HS-5 (cell line): ENCODE measurements at places on chromosomes 1 and 21.

DNA sequence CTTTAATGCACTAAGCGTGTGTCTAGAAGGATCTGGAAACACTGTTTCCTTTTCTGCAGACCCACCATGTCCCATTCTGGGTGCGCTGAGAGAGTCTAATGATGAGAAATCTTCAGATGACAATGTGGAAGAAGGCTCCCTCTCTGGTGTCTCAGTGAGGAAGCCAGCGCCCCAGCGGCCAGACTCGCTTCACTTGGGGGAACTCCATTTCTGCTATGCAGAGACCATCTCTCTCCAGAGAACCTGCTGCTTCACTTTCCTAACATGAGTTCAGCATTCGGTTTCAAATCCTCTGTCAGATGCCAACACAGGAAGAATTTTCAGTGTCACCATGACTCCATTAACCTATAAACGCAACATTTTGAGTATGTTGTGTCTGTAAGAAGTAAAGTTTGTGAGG is 121.8 kb downstream of the SYF2 start:
- no peak for DNase-seq

- no peak for DNase-seq
Measured at GRCh38 chr1:182283746-182284544, 107.6 kb downstream of the GLUL start.

DNA sequence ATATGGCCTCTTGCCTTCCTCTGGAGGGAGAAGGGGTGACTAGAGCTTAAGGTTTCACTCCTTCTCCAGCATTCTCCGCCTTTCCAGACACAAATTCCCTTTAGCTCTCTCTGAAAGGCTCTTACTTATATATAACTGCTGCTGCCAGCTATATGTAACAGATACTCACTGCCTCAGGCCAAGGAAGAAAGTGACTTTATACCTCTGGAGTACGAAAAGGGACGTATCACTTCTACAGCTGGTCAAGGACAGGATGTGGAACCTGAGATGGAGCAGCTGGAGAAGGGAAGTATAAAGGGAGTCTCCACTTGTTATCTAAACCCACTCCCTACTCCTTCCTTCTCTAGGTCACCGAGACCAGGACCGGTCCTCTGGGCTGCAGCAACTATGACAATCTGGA is 102.4 kb downstream of the BRINP2 start:
- no peak for DNase-seq

DNA sequence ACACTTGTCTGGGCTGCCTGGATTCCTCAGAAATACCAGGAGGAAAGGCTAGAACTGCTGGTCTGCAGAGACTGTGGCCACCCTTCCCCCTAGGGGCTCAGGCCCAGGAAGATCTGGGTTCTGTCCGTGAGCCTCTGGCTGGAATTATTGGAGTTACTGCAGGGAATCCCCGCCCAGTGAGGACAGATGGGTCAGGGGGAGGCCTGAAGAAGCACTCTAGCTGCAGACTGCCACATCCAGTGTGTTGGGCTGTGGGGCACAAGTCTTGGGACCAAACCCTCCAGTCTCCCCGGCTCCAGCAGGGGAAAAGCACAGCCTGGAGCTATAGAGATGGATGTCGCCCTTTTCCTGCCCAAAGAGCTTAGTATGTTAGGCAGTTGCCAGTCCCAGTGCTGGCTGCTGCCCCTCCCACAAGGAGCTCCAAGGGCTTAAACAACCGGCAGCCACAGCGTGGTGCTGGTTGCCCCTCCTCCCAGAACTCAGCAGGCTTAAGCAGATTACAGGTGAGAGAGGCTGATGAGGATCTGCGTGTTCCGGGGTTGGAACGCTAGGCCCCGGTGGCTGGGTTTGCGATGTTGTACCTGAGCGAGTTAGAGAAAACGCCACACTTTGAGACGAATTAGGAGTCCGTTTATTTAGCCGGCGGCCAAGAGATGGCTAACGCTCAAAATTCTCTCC is 255.5 kb upstream of the LRRC7 start:
- DNase-seq, result no peak

GRCh38 chr1:41533016-41533730 is 48.7 kb upstream of the EDN2 start:
- no peak for DNase-seq

- no peak for DNase-seq
Measured at GRCh38 chr1:17066361-17067068, 12.7 kb upstream of the SDHB start.

DNA sequence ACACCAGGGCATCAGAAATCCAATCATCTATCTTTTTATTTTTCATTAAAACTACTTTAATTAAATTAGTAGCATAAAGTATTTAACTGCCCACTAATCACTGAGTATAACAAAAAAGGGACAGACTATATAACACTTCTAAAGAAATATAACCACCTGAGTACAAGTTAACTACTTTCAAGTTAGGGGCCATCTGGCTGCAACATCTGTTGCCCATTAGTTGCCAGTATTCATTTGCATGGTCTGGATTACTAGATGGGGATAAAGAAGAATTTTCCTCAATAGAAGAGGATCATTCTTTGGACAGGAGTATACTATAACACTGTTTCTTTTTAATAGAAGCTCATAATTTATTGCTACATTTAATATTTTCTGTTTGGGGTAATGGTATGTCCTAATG is 446.4 kb downstream of the AMY1C start:
- DNase-seq, result no peak

DNA sequence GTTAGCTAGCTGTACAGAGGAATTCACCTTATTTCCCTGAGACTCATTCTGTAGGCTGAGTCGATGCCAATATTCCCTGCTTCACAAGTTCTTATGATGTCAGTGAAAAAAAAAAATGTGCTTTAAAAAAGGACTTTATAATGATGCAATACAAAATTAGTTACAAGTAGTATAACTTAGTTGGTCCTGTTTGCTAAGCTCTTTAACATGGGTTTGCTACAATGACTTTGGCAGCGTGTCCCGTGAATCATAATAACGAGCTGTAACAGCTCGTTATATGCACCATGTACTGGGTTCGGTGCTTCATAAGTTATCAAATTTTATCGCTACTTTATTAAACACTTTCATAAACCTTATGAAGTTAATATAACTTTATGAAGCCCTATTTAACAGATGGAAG is 349.7 kb downstream of the LMX1A start:
- no peak for DNase-seq

DNA sequence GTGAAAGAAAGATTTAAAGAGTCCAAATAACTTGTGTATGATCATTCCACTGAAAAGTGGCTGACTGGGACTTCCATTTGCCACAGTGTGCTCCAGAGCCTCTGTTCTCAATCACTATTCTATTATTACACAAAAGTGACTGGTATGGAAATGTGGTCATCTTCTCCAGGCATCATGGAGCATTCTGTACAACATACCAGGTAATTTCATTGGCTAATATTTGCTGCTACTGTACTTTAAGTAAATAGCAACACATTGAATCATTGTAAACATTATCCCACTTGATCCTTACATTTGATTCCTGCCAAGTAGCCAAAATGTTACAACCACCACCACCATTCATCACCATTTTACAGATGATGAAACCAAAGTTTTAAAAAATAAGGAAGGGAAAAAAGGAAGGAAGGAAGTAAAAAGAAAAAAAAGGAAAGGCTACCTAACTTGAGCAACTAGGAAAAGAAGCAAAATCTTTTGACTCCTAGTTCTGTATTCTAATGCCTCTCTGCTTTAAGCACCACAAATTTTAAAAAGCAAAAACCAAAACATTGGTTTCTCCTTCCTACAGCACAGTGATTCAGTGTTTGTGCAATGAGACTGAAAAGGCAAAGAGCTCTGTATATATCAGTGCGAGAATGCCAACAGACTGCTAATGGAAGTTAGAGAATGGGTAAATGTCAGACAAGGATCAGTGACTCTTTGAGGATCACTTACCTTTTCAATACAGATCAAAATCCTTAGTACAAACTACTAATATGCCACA is 361.4 kb upstream of the PTBP2 start:
- no peak for DNase-seq

DNA sequence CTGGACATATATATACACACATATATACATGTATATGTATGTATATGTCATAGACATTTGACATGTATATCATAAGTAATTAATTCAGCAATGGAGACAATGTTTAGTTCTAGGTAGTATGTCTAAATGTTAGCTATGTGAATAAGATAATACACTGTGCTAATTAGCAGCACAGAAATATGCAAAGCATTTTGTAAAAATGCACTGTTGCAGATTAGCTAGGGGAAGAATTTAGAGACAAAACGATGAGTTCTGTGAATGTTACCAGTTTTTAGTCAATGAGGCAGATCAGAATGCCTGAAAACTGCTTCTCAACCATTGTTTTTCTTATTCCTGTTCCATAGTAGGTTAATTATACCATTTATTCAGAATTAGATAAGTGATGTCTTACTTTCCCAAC is 86.3 kb downstream of the TGFB2 start:
- no peak for DNase-seq

DNA sequence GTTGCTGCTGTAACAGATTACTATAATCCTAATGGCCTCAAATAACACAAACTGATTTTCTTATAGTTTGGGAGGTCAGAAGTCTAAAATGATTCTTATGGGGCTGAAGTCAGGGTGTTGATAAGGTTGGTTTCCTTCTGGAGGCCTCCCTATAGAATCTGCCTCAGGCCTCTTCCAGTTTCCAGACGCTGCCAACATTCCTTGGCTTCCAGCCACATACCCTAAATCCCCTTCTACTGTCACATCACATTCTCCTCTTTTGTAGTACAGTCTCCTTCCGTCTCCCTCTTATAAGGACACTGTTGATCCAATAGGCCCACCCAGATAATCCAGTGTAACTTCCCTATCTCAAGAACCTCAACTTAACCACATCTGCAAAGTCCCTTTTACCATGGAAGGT is 145.3 kb upstream of the NCAM2 start:
- DNase-seq, result no peak

DNA sequence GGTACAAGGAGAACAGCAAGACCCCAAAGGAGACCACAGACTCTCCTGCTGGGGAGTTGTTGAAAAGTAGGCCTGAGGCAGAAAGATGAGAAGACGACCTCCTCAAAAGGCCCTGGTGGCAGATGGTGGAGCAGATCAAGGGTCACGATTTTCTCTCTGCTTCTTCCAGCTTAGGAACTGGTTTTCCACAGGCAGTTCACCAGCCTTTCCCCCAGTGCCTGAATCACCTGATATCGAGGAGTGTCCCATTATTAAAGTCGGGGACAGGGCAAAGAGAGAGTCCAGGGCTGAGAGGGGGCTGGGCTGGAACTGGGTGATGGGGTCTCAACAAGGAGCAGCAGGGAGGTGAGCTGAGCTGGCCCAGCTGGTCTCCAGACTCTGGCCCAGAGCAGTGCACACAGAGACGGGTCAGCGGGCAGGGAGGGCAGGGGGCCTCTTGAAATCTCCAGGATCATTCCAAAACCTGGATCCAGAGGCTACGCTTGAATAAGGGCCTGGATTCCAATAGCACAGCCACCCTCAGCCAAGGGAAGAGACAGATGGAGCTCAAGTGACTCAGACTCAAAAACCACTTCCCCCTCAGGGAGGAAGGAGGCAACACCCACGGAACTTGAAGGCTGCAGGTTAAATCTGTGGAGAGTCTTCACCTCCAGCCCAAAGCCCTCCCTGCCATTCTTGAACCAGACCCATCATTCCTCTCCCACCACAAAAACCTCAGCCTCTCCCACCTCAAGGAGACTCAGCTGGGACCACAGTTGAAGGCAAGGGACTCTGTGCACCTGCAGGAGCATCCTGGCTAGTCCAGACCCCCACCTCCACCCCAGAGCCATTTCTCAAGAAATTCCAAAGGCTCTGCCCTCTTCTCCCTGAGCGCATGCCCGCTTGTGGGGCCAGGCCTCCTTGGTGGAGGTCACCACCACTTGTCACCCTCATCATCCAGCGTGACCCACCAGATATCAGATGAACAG is at the start of gene S100A5:
TSS of gene S100A5 (minus strand) at position 541 of the 968 bp plus-strand sequence. CDS start 743 bp downstream, outside the sequence.
- no peak for DNase-seq

- no peak for DNase-seq
Measured at GRCh38 chr1:32498751-32499150, 33.9 kb downstream of the ZBTB8B start.

GRCh38 chr1:8780405-8780804 is 37.0 kb downstream of the RERE start:
- no peak for DNase-seq

- no peak for DNase-seq
Measured at GRCh38 chr1:66341446-66342089, 192.4 kb upstream of the SGIP1 start.

- no peak for DNase-seq
Measured at GRCh38 chr21:43015906-43016540, 41.7 kb downstream of the PKNOX1 start.

- no peak for DNase-seq
Measured at GRCh38 chr1:226216056-226216455, 7.4 kb upstream of the MIXL1 start.

DNA sequence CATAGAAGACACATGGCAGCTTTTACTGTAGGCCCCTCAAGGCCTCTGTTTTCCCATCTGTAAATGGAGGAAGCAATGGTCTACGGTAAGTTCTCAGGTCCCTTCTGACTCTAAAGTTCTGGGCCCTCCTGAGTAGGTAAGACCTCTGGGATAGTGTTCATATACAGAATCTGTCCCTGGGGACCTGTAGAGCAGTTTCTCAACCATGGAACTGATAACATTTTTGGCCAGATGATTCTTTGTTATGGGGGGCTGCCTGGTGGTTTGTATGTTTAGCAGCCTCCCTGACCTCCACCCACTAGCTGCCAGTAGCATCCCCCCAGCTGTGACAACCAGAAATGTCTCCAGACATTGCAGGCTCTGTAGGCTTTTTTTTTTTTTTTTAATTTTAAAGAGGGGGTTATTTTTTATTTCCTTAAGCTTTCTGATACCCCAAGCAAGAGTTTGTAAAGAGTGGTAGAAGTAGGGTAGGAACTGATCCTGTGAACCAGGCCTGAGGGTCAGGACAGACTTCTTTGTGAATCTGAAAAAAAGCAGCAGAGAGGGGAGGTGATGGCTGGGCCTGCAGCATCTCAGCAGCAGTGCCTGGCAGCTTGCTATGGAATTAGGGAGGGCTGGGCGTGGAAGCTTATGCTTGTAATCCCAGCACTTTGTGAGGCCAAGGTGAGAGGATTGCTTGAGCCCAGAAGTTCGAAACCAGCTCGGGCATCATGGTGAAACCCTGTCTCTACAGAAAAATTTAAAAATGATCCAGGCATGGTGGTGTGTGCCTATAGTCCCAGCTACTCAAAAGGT is 20.2 kb upstream of the TCEA3 start:
- DNase-seq, result no peak

GRCh38 chr1:179372160-179372559 is 6.4 kb downstream of the AXDND1 start:
- no peak for DNase-seq

DNA sequence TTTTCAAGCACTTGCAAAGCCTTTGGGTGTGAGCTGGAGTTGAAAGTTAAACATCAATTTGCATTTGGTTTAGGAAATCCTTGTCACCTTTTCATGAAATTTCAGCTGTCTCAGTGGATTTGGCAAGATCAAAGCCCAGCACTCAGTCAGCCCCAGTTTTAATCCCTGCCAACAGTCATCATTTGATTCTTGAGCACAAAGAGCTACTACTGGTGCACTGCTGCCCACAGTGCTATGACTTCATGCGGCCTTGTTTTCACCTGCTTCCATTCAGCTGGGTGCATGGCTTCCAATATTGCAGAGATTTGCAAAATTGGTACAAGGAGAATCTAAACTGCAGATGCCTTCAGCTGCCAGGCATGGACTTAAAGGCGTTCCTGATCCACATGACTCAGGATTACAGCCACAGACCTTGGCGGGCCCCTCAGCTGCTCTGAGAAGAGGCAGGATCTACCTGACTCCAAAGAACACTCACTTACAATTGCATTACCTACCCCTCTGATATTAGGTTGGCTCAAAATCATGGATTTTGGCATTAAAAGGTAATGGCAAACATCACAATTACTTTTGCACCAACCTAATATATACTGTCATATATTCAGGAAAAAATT is 259.1 kb downstream of the DSCAM start:
- DNase-seq, result no peak

- no peak for DNase-seq
Measured at GRCh38 chr1:115088871-115089419, 358 bp downstream of the TSPAN2 start.
